Naive thymus-derived CD8-positive, alpha-beta T cell (primary cell): ENCODE measurements at places on chromosomes 12 and 14.

- no peak for DNase-seq
These were observed 40.7 kb downstream of the WDR20 start for GRCh38 chr14:102180248-102180998.

DNA sequence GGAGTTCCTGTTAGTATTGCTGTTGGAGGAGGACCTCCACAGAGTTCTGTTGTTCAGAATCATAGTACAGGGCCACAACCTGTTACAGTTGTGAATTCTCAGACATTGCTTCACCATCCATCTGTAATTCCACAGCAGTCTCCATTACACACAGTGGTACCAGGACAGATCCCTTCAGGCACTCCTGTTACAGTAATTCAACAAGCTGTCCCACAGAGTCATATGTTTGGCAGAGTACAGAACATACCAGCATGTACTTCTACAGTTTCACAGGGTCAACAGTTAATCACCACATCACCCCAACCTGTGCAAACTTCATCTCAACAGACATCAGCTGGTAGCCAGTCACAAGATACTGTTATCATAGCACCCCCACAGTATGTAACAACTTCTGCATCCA lies 120.8 kb downstream of the ARID2 start:
- DNase-seq, result no peak

DNA sequence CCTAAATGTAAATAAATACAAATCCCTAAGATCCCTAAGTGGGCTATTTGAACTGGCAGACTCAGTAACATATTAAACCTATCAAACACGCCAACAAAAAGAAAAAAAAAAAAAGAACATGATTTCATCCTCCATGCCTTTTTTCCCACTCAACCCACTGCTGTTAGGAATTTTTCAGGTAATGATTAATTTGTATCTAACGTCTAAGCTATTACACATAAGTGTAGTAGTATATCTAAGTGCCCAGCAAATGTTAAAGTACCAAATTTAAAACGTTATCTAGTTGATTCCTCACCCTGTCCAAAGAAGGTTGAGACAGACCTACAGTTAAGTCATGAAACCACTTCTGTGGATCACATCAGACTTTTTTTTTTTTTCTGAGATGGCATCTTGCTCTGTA lies 16.4 kb upstream of the ARID4A start:
- DNase-seq, result no peak

DNA sequence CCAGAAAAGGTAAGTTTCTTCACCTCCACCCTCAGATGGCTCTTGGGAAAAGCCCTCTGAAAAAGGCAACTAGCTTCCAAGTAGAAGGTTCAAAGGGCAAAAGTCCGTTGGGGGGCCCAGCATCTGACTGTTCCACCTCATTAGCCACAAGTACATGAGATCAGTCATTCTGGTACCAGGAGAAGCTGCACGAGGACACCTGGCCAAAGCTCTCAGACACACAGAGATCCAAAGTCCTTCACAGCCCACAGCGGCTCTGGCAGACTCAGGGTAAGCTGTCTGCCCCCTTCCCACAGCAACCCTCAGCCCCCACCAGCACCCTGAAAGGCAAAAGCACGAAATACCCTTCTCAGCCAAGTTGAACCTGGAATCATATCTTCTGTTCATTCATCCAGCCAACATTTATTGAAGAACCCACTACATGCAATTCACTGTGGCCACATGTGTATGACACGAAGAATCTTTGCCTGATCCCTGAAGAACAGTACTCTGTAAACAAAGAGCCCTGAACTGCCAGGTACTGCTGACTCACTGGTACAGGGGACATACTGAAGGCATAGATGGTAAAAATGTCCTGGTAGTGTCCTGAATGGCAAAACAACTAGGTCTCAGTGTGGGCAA lies 19.0 kb downstream of the SLC7A7 start:
- DNase-seq, result no peak

DNA sequence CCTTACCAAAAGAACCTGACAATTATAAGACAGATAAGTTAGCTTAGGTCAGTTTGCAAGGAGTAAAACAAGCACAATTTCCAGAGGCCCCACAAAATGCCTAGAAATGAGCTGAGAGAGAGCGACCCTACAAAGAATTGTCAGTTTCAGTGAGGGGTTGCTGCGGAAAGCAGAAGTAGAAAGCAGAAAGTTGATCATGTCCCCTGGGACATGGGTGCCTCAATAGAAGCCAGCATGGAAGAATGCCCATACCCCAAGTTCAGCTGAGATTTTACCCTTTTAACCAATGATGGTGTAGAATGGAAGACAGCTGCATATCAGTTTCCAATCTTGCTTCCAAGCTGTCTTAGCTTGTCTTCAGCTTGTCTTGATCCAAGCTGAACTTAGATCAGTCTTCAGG lies 21.8 kb upstream of the CRY1 start:
- no peak for DNase-seq

DNA sequence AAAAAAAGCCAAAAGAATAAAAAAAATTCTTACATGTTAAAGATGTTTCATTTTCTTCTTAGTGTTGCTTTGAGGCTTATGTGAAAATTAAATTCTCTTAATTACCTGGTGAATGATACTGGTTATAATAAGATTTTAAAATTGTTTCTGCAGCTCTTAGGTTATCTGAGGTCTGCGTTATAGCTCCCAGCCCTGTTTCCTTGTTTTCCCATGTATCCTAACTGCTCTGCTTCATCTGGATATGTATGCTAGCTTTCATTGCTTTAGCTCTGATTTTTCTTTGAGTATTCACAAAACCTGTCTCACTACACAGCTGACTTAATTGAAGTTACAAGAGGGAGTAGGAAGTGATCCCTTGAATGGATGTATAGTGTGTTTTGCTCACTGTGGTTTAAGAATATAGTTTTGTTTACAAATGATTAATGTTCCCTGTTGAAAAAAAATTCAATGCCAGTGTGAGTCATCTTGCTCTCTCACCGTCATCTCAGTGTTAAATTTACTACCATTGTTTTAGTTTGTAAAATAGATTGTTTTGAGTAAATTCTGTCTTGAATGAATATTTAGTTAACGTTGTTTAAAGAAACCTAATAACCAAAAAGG lies 26.8 kb downstream of the CPSF6 start:
- DNase-seq, result no peak

DNA sequence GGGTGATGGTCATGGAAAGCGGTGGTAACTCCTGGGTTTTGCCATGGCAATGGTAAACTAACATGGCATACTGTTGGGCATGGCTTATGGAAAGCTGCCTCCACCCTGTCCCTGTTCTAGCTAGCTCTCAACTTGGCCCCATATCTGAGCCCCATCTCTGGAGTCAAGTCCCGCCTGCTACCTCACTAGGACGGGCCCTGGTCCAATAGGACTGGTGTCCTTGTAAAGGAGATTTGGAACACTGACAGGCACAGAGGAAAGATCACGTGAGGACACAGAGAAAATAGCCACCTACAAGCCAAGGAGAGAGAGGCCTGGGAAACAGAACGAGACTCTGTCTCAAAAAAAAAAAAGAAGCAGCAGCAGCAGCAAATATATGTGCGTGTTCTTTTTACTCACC lies 59.8 kb downstream of the RNFT2 start:
- DNase-seq, result no peak
